ENCODE measurements at places on chromosomes 2 and 18.

DNA sequence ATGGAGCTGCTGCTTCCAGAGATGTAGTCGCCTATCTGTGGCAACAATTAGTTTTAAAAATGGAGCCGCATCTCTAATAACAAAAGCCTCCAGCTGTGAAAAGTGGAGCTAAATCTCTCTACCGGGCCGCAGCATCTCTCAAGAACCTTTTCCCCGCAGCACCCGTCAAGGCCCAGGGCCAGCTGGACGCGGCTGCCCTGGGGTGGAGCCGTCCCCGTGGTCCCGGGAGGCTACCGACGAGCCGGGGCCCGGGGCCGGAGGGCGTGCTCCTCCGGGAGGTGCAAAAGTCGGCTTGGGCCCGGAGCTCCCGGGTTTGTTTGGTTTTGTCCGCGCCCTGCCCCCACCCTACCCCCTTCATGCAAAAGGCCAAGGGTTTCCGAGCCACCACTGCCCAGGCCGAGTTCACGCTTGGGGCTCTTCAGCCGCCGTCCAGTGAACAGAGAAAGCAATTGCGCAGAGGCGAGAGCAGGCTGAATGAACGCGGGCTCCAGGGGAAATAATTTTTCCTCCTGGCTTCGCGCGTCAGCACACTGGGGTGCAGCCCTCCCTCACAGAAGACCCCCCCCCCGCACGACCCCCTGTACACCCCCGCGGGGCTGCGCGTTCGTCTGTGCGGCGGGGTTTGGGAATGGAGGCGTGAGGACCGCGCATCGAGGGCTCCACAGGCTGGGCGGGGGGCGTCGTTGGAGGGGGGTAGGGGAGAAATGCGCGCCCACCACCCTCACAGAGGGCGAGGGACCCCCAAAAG is 557 bp upstream of the GREB1L start:
- DNase-seq = no peak

GRCh38 chr18:37946324-37946723 is 380.7 kb upstream of the CELF4 start:
- no peak for DNase-seq

GRCh38 chr18:8366656-8367055 is 242.6 kb upstream of the RAB12 start:
- DNase-seq = no peak

- DNase-seq = no peak
Observed at GRCh38 chr2:16240402-16240801, 300.1 kb downstream of the MYCN start.

GRCh38 chr2:9373047-9373446 is 50.3 kb downstream of the ITGB1BP1 start:
- DNase-seq = no peak

DNA sequence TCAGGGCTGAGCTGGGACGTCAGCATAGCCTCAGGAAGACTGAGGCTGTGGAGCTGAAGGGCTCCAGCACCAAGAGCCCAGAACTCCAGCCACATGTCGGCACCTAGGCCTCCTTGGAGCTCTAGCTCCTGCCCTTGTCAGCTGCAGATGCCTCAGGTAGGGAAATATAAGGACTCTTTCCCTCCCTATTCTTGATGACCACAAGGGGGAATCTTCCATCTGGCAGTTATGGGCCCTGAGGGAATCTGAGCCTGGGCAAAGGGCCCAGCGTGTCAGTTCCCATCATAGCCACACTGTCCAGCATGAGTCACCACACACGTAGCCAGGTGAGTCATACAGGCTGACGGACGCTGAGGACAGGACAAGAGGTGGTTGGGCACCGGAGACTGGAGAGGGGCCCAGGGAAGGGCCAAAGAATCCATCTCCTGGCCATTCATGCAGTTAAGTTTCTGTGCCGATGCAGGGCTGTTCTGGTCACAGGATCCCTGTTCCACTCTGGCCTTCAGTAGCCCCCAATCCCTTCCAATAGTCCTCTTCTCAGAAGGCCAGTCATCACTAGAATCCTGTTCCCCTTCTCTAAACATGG is 1.8 kb downstream of the MPV17 start:
- DNase-seq = peak; percentile 97

DNA sequence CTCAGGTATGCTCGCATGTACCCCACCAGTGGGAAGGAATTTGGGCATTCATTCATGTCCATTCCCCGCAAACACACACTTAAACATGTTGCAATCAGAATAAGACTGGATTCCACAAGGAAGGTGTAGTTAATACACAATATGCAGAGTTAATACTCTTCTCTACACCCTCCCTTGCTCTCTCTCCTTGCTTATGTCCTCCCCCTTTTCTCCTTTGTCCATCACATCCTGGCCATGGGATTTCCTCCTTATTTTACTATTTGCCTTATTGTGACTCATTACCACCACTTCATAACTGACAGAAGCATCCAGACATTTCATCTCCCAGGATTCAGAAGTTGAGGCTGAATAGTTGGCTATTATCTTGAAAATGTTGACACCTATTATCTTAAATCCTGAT is 473.8 kb upstream of the SPHKAP start:
- no peak for DNase-seq

- no peak for DNase-seq
Observed at GRCh38 chr2:202115479-202115971, 42.5 kb downstream of the KIAA2012 start.

GRCh38 chr18:59783138-59783537 is 85.9 kb upstream of the CCBE1 start:
- peak; percentile 55 for DNase-seq

- DNase-seq = no peak
Observed at GRCh38 chr2:109352056-109352897, 223.3 kb downstream of the SH3RF3 start.

DNA sequence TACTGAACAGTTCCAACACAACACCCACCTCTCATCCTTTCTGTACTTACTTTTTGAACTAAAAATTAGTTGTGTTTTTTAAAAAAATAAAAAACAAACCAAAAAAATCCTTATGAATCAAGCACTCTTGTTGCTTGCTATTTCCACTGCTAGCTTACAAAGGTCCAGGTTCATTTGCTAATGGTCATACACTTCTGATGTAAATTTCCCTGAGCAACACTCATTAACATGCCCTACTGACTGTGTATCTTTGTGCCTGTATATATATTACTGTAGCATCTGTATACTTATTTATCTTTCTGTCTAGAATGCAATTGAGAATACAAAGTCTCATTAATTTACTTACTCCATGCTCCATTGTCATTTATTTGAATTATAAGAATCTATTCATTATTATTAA is 30.3 kb upstream of the IKZF2 start:
- no peak for DNase-seq

DNA sequence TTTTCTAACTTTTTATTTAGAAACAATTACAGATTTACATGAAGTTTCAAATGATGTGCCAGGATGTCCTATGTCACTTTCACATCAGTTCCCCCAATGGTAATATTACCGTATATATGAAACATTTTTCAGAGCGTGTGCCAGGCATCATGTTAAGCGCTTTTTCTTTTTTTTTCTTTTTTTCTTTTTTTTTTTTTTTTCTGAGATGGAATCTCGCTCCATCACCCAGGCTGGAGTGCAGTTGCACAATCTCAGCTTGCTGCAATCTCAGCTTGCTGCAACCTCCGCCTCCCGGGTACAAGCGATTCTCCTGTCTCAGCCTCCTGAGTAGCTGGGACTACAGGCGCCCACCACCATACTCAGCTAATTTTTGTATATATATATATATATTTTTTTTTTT is 5.6 kb upstream of the PPP4R1 start:
- DNase-seq = no peak

- DNase-seq = no peak
Observed at GRCh38 chr2:71944183-71944550, 203.5 kb downstream of the CYP26B1 start.

DNA sequence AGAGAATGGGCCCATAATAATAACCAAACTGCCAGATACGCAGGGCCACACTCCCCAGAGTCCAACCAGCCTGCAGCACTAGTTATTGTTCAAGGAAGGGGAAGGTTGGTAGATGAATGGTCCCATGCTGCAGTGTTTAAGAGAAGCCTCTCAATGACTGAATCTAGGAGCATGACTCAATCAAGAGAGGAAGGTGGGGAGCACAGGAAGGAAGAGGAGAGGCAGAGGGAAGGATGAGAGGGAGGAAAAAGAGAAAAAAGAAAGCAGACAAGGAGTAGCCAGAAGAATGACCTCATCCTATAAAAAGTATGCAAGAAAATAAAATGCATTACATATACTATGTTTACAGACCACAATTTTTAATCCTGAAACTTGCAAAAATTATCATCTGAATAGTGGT is 174.5 kb downstream of the TCF4 start:
- DNase-seq = no peak

DNA sequence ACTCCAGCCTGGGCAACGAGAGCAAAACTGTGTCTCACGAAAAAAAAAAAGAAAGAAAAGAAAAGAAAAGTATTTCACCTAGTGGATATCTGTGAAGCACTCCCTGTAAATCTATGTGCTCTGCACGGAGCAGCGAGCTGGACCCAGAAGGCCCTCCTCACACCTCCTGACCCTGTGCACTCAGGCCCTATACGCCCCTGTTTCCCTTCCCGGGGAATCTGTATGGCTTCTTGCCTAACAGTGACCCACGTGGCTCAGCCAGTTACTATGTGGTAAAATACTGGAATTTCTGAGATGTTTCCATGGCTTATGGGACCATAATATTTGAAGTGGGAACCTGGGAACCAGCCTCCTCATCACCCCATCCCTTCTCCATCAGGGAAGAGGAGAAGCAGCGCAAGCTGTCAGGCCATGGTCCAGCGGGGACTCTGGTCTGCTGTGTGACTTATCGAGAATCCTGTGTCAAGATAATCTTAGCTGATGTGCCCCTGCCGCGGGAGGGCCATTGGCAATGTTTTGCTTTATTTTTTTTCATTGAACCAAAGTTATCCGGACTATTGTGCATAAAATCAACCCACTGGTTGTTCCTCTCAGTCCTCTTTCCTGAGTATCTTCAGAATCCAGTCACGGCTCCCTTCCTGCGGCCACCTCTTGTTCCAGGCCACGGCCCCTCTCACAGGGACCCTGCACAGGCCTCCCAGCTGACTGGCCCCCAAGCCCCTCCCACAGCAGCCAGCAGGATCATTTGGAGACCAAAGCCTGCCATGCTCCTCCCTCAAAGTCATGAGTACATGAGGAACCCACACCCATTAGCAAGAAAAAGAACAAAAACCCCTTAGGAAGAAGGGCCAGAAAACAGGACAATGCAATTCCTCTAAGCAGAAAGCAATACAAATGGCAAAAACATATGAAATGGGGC is 30.6 kb downstream of the SDC1 start:
- DNase-seq = no peak

DNA sequence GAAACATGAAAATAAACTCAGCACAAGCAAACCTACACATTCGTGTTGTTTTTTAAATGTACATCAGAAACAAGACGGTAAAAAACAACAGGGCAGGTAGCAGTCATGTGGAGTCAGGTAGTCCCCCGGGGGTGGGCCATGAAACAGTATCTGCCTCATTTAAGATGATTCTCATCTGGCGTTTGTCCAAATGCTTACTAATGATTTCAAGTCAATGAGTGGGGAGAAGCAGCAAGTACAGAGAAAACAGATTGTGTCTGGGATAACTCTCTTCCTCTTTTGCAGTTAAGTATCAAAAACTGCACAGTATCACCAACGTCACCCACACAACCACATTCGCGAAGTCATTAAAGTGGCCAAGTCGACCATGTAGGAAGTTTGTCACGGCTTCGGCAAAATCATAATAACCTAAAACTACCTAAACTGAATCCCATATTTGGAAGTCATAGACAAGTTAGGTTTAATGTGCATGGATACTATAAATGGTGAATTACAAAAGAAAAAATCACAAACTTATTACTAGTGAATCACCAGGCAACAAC is 1.3 kb downstream of the LAPTM4A start:
- no peak for DNase-seq

DNA sequence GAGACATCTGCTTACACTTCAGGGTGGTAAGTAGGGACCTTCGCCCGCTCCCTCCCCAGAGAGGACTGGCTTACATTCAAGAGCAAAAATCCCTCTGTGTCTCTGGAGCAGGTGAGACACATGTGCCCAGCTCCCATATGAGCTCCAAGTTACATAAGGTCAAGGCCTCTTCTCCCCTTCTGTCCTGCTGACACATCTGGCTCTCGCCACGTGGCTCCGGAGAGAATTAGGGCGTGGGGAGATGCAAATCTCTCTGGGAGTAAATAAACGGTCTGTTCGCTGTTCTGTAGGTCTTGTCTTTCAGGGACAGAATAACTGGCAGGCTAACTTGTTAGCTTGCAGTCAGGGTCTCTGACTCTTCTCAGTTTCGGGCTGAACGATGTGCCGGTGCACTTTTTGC is 16.2 kb downstream of the MRO start:
- no peak for DNase-seq

- DNase-seq = no peak
Observed at GRCh38 chr2:176851200-176851888, 361.2 kb upstream of the HNRNPA3 start.

DNA sequence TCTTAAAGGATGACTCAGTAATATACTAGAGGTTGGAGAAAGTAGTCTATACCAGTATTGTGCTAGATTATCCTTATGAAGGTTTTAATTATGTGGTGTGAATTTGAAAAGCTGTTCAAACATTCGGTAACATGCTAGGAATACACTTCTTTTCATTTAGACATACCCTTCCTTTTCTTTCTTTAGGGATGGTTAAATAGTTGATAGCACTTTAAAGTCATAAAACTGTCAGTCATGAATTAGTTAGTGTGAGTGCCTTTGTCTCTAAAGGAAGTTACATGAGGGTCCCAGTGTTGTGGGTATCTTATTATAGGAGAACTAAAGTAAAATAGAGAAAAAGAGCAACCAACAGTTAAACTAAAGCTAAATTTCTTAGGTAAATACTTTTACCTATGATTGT is 149.3 kb downstream of the CSRNP3 start:
- no peak for DNase-seq

GRCh38 chr18:36627637-36628036 is 201.2 kb downstream of the TPGS2 start:
- DNase-seq = no peak

DNA sequence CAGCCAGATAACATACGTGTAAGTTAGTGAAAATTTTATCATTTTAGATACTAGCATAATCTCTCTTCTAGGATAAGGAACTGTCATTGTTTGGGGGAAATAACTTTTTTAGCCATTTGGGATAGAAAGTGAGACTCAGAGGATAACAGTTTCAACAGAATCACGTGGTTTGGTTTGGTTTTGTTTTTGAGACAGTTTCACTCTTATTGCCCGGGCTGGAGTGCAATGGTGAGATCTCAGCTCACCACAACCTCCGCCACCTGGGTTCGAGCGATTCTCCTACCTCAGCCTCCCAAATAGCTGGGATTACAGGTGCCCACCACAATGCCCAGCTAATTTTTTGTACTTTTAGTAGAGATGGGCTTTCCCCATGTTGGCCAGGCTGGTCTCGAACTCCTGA is 323.2 kb upstream of the MEIS1 start:
- DNase-seq = no peak

GRCh38 chr18:35345460-35345921 is 1.3 kb upstream of the ZNF24 start:
- DNase-seq = no peak

DNA sequence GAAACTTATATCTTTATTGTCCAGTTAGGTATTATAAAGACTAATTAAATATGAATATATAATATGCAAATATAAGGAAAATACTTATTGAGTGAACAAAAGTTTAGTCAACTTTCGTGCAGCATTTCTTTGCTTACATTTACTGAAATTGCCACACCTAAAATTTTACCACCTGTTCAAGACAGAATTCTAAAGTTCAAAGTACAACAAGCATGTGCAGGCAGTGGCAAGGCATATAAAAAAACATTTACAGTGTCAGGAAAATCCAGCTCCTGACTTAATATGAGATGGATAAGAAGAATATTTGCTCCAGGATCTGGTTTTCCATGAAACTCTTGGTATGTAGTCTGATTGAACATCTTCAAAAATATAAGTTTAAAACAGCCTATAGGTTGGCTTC is 4.8 kb downstream of the ITPRID2 start:
- no peak for DNase-seq

All from non-pigmented ciliary epithelial cell (primary cell).